Endodermal cell (in vitro differentiated cells): ENCODE measurements at places on chromosomes 6 and 20. TPM values are rescaled to one million over a fixed set of nuclear protein-coding genes. Genes with fewer than 3 reads are reported as not detected.

DNA sequence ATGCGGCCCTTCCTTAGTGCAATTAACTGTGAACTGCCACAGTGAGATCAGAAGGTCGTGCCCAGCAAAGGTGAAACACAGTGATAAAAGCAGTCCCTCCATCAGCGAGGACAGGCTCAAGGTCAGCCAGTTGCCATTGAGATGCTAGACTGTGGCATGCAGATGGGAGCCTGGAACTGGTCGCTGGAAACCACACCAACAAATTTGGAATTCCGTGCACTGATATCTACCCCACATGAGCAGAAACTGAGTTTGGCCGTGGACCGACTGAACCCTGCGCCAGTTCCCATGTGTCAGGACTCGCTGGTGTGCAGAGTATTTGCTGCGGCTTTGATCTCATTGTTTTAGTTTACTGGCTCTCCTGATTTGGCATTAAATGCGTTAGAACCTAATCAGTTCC lies 125.6 kb upstream of the QKI start:
- DNase-seq: no peak
- H3K36me3 ChIP-seq: no peaks in the 10 kb centered on the region
- no peak overlapping the region for H3K4me3 ChIP-seq
- H3K4me1 ChIP-seq: no peaks in the 10 kb centered on the region
- H3K27me3 ChIP-seq: no peaks in the 10 kb centered on the region

DNA sequence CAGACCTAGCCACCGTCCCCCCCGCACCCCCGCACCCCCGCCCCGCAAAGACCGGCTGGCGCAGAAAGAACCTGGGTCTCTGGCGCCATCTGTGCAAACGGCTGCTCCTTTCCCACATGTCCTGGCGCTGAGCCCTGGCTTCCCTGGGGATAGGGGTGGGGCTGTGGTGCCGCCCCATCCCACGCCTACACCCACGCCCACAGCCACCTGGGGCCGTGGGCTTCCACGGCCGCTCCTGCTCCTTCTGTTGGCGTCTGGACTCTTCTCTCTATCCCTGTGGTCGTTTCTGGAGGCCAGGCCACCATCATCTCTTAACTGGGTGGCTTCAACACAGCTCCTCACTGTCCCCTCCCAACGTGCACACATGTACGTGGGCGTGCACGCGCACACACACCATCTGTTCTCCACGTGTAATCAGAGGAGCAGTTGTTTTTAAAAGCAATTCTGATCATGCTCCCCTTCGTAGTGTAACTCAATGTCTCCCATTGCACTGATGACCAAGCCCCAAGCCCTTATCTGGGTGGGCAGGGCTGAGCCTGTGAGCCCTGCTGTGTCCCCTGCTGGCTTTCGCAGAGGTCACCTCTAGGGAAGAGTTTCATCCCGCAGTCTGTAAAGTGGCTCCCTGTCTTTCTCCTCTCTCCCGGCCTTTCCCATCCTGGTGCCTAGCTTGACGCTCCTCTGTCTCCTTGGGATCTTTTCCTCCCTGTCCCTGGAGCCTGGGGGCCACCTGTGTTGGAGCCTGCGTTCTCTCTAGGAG lies 31.9 kb upstream of the FAM83D start:
- no peak for DNase-seq
- no peaks in the 10 kb centered on the region for H3K27me3 ChIP-seq
- H3K27ac ChIP-seq: no peak overlapping the region
- no peak overlapping the region for H3K4me3 ChIP-seq
- peaks cover 21% of the 10 kb centered on the region for H3K36me3 ChIP-seq
- H3K4me1 ChIP-seq: peaks cover 6% of the 10 kb centered on the region

- no peaks in the 10 kb centered on the region for H3K4me1 ChIP-seq
- H3K4me3 ChIP-seq: no peak overlapping the region
- H3K27ac ChIP-seq: no peak overlapping the region
- DNase-seq: peak; percentile 48
- no peaks in the 10 kb centered on the region for H3K27me3 ChIP-seq
Measured at GRCh38 chr6:39666706-39667489, 58.3 kb downstream of the KIF6 start.

DNA sequence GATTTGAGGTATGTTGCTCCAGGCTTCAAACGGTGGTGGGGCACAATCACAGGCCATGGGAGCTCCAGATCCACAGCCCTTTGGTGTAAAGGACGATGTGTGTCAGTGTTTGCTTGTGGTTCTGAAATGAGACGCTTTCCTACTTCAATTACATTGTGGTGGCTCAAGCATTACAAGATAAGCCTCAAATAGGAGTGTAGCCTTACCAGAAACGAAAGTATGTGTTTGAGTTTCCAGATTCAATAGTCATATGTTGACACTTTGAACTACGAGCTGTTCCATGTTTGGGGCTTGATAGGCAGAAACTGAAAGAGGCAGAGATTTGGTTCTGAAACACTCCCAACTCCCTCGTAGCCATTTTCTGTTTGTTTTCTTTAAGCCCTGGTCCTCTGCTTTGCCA lies 187.1 kb downstream of the MYLK4 start:
- H3K4me1 ChIP-seq: no peaks in the 10 kb centered on the region
- H3K36me3 ChIP-seq: no peaks in the 10 kb centered on the region
- H3K27ac ChIP-seq: no peak overlapping the region
- H3K27me3 ChIP-seq: no peaks in the 10 kb centered on the region

Gene SPATA2
- total RNA-seq: 3.9 to 11.2 TPM (median 10.4 TPM) in 3 replicates

DNA sequence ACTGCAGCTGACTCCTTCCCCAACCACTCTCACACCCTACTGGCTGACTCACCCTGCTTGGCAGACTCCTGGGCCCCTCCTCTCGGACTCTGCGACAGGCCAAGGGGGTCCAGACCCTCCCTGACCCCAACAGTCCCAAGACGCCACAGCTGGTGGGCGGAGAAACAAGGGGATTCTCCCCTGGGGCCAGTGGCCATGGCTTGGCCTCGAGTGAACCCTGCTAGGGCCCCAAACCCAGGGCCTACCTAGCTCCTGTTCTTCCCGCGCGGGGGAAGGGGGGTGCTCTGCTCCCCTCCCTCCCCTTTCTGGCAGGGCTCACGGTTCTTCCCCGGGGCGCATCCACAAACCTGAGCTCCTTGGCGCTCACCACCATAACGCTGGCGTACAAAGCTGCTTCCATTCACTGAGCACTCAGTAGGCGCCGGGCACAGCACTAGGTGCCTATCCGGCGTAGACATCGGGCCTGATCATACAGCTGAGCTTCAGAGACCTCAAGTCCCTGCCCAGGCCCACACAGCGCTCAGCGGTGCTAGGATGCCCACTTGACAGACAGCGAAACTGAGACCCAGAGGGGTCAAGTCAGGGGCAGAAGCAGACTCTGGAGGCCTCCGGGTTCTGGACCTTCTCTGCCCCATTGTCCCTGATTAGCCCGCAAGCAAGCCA lies 597 bp downstream of the ADA start:
- no peak overlapping the region for H3K27ac ChIP-seq
- H3K4me1 ChIP-seq: no peaks in the 10 kb centered on the region
- H3K4me3 ChIP-seq: peak overlapping the region; percentile 81
- H3K36me3 ChIP-seq: no peaks in the 10 kb centered on the region
- no peak for DNase-seq

DNA sequence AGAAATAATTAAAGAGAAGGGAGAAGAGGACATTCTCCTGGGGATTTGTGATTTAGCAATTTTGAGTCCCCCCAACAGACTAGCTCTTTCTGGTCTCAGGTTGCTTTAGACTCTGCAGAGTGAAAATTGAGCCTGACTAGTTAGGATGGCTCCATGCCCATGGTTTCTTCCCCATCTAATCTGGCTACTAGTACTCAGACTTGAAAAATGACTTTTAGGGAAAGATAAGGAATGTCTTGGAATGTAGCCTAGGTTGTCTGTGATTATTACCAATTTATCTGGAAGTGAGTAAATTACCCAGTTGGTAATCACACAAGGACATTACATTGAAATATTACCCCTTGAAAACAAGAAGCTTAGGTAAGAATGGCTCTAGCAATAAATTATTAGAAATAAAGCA lies 4.2 kb downstream of the BEND6 start:
- H3K36me3 ChIP-seq: no peaks in the 10 kb centered on the region
- H3K27me3 ChIP-seq: peaks cover 28% of the 10 kb centered on the region
- no peak for DNase-seq
- H3K4me3 ChIP-seq: no peak overlapping the region
- H3K27ac ChIP-seq: no peak overlapping the region
